ENCODE measurements at places on chromosomes 3 and 15. TPM values are rescaled to one million over a fixed set of nuclear protein-coding genes. Genes with fewer than 3 reads are reported as not detected.

Gene CLN6
- polyA plus RNA-seq = 23.5 TPM

Gene C3orf22
- not detected for polyA plus RNA-seq

Gene ATP13A4
- polyA plus RNA-seq = 28.4 TPM

Gene RARRES1
- polyA plus RNA-seq = 0.96 TPM

Gene CCDC39
- 0.04 TPM for polyA plus RNA-seq

Gene KBTBD13
- not detected for polyA plus RNA-seq

Gene GHSR
- not detected for polyA plus RNA-seq

Gene CASR
- polyA plus RNA-seq = not detected

Gene MYRIP
- polyA plus RNA-seq = 0.55 TPM

Gene CCR3
- polyA plus RNA-seq = not detected

Gene ARHGAP31
- polyA plus RNA-seq = 1.6 TPM

Gene LRRK1
- polyA plus RNA-seq = 7.0 TPM

Gene GRK7
- polyA plus RNA-seq = not detected

Gene PLSCR2
- polyA plus RNA-seq = not detected

Gene CMTM8
- polyA plus RNA-seq = 1.1 TPM

Gene PEX11A
- 5.7 TPM for polyA plus RNA-seq

Gene HTD2
- polyA plus RNA-seq = 5.9 TPM

Gene WNT7A
- polyA plus RNA-seq = 0.37 TPM

Gene CD200R1
- polyA plus RNA-seq = 2.2 TPM

Gene MLH1
- 13.9 TPM for polyA plus RNA-seq

Gene FANCD2OS
- not detected for polyA plus RNA-seq

Gene RBP2
- polyA plus RNA-seq = 0.13 TPM

Gene SI
- not detected for polyA plus RNA-seq

Gene TP63
- polyA plus RNA-seq = 37.8 TPM

Gene CYP8B1
- not detected for polyA plus RNA-seq

Gene GOLGA6B
- not detected for polyA plus RNA-seq

Gene RBMS3
- 1.1 TPM for polyA plus RNA-seq

Gene EPHB1
- polyA plus RNA-seq = 0.38 TPM

Gene NDUFB5
- 80.2 TPM for polyA plus RNA-seq

Gene ZSCAN2
- polyA plus RNA-seq = 0.71 TPM

Gene RSRC1
- polyA plus RNA-seq = 10.9 TPM

Gene FAM131A
- polyA plus RNA-seq = 9.5 TPM

Gene NR2E3
- polyA plus RNA-seq = 1.7 TPM

Gene KCNMB3
- polyA plus RNA-seq = 0.74 TPM

Gene CCK
- 0.12 TPM for polyA plus RNA-seq

Gene SNTN
- not detected for polyA plus RNA-seq

Gene CDHR4
- 0.04 TPM for polyA plus RNA-seq

Gene TF
- polyA plus RNA-seq = 2.6 TPM

Gene THBS1
- 6.8 TPM for polyA plus RNA-seq

Gene SH2D7
- polyA plus RNA-seq = not detected

Gene POMGNT2
- polyA plus RNA-seq = 2.0 TPM

Gene SLC15A2
- 2.1 TPM for polyA plus RNA-seq

Gene FGD5
- polyA plus RNA-seq = 1.7 TPM

Gene AGTR1
- 0.35 TPM for polyA plus RNA-seq

Gene CAND2
- polyA plus RNA-seq = 0.84 TPM

Gene OR5K4
- not detected for polyA plus RNA-seq

Gene OR5H6
- polyA plus RNA-seq = not detected

Gene RTP3
- not detected for polyA plus RNA-seq

Gene SLC35A5
- 9.0 TPM for polyA plus RNA-seq

Gene SLC25A36
- 10.4 TPM for polyA plus RNA-seq

Gene LMCD1
- polyA plus RNA-seq = 21.2 TPM

Gene SCN5A
- 0.05 TPM for polyA plus RNA-seq

Gene KPNA4
- 13.7 TPM for polyA plus RNA-seq

Gene MDFIC2
- not detected for polyA plus RNA-seq

Gene C3orf49
- not detected for polyA plus RNA-seq

Gene SLC22A13
- 0.53 TPM for polyA plus RNA-seq

Gene ZNF860
- 1.8 TPM for polyA plus RNA-seq

Gene UBAP1L
- polyA plus RNA-seq = 5.7 TPM

Gene ITPKA
- 0.28 TPM for polyA plus RNA-seq
